ENCODE measurements at places on chromosomes 13 and 19. TPM values are rescaled to one million over a fixed set of nuclear protein-coding genes. Genes with fewer than 3 reads are reported as not detected.

The ZNF729 gene
- total RNA-seq = not detected

The GIPR gene
- 6.8 TPM for total RNA-seq

The PRKCG gene
- total RNA-seq = not detected

The ELANE gene
- 0.42 TPM for total RNA-seq

The RNF113B gene
- not detected for total RNA-seq

The GNA15 gene
- total RNA-seq = 1.1 TPM

The TMEM255B gene
- 7.2 TPM for total RNA-seq

The RSPH6A gene
- not detected for total RNA-seq

The GAPDHS gene
- not detected for total RNA-seq

The FCAR gene
- 0.40 TPM for total RNA-seq

The SHISA7 gene
- not detected for total RNA-seq

The ZNF536 gene
- total RNA-seq = 2.0 TPM

The KIRREL2 gene
- total RNA-seq = 0.77 TPM

The FOXA3 gene
- not detected for total RNA-seq

The UQCRFS1 gene
- 130 TPM for total RNA-seq

The ZNF132 gene
- 5.1 TPM for total RNA-seq

The CACNG8 gene
- total RNA-seq = 0.22 TPM

The SOX1 gene
- not detected for total RNA-seq

The MEIOSIN gene
- not detected for total RNA-seq

The MEF2B gene
- 0.51 TPM for total RNA-seq

The LILRB5 gene
- 3.2 TPM for total RNA-seq

The ZNF426 gene
- total RNA-seq = 10.1 TPM

The UBE2L5 gene
- total RNA-seq = not detected

The S1PR2 gene
- total RNA-seq = 4.4 TPM

The CERS1 gene
- 0.52 TPM for total RNA-seq

The KLK2 gene
- total RNA-seq = not detected

The PSG1 gene
- not detected for total RNA-seq

The SH2D3A gene
- 0.52 TPM for total RNA-seq

The SERPINE3 gene
- total RNA-seq = not detected

The ZNF784 gene
- total RNA-seq = 9.0 TPM

The PALM gene
- 13.5 TPM for total RNA-seq
